ENCODE measurements at places on chromosomes 6 and 20.

DNA sequence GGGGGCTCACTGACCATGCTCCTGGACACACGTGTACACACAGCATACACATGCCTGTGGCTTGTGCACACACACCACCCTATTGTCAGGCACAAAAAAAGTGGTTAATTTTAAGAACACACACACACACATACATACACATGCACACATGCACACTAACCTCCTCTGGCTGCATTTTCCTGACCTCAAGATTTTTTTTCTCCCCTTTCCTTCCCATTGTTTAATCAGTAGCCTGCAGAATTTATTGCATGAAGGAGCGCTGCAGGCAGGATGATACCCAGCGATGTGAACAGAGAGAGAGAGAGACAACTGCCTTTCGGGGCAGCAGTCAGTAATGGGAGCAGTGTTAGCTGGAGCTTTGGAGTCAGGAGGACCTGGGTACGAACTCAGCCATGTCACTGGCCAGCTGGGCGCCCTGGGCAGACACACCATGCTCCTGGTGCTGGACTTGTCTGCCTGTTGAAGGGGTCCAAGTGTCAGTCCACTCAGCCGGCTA is 990 bp upstream of the TRAF3IP2 start:
- peak; percentile 17 for DNase-seq

DNA sequence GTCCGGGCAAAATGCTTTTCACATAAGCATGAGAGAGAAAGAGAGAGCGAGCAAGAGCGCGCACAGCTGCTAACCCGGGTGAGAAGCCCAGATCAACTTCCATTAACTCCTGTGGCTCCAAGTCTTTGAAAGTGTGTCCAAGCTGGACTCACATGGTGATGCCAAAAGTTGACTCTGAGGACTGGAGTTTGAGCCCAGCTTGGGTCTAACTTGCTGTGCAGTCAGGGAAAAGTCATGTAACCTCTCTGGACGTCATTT is 357.2 kb upstream of the SULF2 start:
- DNase-seq, result no peak

- no peak for DNase-seq
Observed at GRCh38 chr6:56815436-56815835, 139.5 kb upstream of the BEND6 start.

- DNase-seq, result no peak
Observed at GRCh38 chr20:6886065-6886729, 118.7 kb downstream of the BMP2 start.

DNA sequence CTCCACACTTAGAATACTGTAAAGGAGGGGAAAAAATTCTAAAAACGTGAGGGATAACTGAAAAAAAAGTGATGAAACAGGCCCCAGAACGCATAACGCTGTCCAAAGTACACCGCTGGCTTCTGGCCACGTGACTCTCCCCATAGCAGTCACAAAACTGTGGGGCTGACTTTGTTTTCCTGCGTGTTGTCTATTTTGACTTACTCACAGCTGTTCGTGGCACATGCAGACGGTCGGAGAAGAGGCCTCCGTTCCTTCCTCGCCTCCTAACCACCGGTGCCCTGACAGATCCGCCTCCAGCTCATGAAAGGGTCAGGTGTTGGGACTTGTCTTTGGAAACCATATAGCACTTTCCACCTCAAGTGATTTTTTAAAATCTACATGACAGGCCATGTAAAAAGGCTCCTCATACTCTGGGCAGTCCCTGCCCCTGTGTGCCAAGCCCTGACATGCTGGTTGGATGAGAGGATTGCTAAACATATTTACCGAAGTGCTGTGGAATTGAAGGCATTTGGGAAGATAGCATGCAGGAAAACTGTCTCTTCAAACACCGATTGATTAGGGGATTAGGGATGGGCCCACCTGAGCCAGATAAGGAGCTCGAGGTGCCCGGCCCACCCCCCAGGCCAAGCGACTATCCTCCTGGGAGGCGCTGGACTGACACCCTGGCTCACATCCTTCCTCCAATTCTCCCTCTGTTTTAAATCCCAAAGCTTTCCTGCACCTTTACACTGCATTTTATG is 54.8 kb downstream of the DACT2 start:
- no peak for DNase-seq

- DNase-seq, result no peak
Observed at GRCh38 chr6:100212131-100212530, 218.1 kb upstream of the MCHR2 start.

GRCh38 chr6:153170511-153170910 is 39.4 kb upstream of the RGS17 start:
- DNase-seq, result no peak

- DNase-seq, result no peak
Observed at GRCh38 chr6:43900560-43900915, 130.5 kb downstream of the VEGFA start.

GRCh38 chr20:17066902-17067301 is 159.9 kb upstream of the PCSK2 start:
- no peak for DNase-seq

DNA sequence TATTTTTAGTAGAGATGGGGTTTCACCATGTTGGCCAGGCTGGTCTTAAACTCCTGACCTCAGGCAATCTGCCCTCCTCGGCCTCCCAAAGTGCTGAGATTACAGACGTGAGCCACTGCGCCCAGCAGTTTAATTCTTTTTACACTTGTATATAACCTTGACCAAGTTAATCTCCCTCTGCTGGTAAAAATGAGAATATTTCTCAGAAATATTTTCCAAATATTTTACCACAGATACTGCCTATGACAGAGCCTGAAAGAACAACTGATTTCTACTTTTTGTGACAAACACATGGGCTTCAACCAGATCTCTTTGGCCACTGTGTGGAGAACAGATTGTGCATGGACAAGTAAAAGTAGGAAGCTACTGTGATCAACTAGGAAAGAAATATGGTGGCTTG is 21.2 kb upstream of the NHSL1 start:
- no peak for DNase-seq

DNA sequence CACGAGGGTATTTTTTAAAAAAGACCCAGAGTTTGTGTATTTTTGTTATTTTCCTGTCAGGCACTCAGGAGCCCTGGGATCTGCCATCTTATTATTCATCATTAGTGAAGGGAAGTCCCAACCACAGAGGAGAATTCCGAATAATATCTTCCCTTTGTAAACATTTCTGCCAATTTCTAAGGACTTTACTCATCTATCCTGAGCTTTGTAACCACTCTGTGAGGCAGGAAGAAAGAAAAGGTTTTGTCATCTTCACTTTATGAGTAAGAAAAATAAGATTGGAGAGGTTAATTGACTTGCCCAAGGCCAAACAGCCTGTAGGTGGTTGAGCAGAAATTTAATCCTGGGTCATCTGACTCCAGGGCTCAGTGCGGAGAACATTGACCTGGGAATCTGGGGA is 23.0 kb upstream of the IYD start:
- DNase-seq, result no peak

DNA sequence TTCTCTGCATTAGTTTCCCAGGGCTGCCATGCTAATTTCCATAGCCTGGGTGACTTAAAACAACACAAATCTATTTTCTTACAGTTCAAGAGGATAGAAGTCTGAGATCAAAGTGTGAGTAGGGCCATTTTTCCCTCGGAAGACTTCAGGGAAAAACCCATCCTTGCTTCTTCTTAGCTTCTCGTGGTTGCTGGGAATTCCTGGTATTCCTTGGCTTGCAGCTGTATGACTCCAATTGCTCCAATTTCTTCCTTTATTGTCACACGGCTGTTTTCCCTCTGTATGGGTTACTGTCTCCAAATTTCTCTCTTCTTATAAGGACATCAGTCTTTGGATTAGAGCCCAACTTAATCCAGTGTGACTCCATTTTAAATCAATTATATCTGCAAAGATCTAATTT is 128.4 kb upstream of the JAG1 start:
- no peak for DNase-seq
